Psoas muscle (tissue), 8 donors: ENCODE measurements at places on chromosomes 6 and 20. TPM values are rescaled to one million over a fixed set of nuclear protein-coding genes. Genes with fewer than 3 reads are reported as not detected.

DNA sequence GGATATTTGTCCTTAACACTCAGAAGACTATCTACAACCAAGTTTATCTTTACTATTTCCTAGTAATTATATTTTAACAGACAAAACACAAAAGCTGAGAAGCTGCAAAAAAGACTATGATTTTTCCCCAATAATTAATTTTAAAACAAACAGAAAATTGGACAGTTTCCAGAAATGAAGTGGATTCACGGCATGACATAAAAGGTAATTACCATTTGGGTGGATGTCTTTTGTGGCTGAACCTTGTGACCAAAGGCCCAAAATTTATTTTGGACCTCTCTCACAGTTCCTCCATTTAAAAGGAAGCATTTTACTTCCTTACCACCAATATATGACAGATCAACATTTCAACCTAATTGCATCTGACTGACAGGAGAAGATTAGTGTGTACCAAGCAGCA lies 90.2 kb downstream of the GMDS start:
- DNase-seq = no peak
- peaks cover 5% of the 10 kb centered on the region for H3K4me1 ChIP-seq
- no peak overlapping the region for H3K4me3 ChIP-seq
- H3K27me3 ChIP-seq = no peaks in the 10 kb centered on the region
- H3K27ac ChIP-seq = no peak overlapping the region
- no peaks in the 10 kb centered on the region for H3K36me3 ChIP-seq

DNA sequence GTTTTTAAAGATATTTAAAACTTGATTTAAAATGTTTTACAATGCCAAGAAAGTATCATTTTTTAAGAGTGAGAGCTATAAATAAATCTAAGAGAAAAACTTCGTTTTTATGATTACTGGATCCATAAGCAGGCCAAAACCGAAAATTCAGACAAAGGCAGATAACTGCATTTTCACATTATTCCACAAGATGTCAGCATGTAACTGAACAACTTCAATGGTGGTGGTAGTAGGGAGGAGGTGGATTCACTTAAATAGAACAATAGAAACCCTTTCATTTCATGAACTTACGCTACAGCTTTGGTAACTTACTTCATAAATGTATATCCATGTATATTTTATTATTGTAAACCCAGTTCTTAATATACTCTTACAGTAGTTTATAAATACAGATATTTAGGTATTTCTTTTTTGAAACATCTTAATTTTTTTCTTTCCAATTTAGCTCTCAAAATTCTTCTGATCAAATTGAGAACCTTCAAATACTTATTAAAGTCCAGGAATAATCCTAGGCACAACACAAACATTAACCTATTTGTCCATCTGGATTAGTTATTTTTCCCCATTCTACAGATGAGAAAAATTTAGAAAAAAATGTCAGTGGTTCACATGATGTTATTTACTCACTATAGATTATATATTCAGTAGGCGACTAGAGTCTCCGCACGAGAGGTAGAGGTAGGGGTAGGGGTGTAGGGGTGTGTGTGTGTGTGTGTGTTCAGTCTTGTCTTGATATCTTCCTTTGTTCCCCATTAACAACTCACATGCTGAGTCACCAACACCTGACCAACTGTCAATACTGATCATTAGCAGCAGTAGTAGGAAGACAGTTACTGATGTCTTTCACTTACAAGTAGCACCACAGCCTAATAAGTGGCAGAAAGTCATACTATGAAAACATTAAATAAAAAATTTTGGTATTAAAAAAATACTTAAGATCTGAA lies 111.5 kb downstream of the ARHGAP18 start:
- H3K4me1 ChIP-seq = no peaks in the 10 kb centered on the region
- no peaks in the 10 kb centered on the region for H3K27me3 ChIP-seq
- H3K27ac ChIP-seq = no peak overlapping the region

- H3K4me3 ChIP-seq = no peak overlapping the region
- H3K27me3 ChIP-seq = no peaks in the 10 kb centered on the region
- no peaks in the 10 kb centered on the region for H3K36me3 ChIP-seq
- no peak for DNase-seq
- no peaks in the 10 kb centered on the region for H3K4me1 ChIP-seq
Observed at GRCh38 chr6:134624781-134625180, 306.9 kb upstream of the SGK1 start.

DNA sequence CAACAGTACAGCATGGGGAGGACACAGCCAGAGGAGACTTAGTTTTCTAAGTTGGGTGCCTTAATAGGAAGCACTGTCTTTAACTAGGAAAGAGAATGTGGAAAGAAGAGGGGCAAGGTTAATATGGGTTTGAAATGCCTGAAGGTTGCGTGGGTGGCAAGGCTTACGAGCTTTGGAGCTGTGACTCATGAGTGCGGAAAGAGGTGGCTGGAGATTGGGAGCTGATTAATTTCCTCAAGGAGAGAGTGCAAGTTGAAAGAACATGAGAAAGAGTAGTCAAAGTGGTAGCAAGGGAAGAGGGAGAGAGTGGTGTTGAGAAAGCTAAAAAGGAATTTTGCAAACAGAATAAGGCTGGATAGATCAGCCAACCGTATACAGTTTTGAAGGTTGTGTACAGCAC lies 315.1 kb upstream of the PRND start:
- no peaks in the 10 kb centered on the region for H3K4me1 ChIP-seq
- H3K27me3 ChIP-seq = no peaks in the 10 kb centered on the region
- no peak for DNase-seq
- H3K4me3 ChIP-seq = no peak overlapping the region
- no peak overlapping the region for H3K27ac ChIP-seq

PTGIS gene
- 4.1 TPM for polyA plus RNA-seq

SLC22A23 gene
- polyA plus RNA-seq = 7.8 TPM

HLA-DQA2 gene
- polyA plus RNA-seq = not detected
